Activated CD4-positive, CD25-positive, alpha-beta regulatory T cell treated with anti-CD3 and anti-CD28 coated beads, Interleukin-2, amount 50 U/mL, for 16 hours (primary cell): ENCODE measurements at places on chromosomes 6 and 20.

GRCh38 chr6:110776413-110776812, 38.9 kb downstream of the CDK19 start:
- DNase-seq = no peak

DNA sequence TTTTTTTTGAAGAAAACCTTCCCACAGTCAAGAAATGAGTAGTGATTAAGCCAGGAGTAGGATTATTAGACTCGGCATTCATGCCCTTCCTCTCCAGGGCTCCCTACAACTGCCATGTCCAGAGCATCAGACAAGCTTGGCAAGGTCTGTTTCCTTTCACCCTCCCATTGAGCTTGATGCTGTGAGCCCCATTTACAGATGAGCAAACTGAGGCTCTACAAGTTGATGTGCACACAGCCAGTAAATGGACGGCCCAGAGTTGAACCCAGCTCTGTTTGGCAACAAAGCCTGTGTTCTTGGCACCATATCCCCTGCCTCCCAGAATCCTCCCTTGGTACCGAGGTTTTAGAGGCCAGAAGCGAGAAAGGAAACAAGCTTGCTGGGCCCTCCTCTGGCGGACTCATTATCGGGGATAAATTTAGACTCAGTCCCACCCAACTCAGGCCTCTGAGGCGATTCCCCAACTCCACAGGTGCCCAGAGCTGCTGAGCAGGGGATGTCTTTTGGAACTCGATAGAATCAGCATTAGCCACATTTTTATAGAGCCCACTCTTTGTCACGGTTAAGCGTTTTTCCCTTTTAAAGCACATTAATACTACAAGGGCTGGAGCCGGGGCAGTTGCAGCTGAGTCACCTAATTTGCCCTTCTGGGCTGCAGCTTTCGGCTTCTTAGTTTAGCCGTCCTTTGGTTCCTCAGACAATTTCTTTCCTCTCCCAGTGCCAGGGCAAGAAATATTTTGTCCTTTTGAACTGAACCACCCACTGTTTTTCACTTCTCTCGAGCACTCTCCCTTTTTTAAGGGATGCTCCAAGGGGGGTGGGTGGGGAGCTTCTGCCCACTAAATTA, 23.0 kb upstream of the NFATC2 start:
- no peak for DNase-seq

DNA sequence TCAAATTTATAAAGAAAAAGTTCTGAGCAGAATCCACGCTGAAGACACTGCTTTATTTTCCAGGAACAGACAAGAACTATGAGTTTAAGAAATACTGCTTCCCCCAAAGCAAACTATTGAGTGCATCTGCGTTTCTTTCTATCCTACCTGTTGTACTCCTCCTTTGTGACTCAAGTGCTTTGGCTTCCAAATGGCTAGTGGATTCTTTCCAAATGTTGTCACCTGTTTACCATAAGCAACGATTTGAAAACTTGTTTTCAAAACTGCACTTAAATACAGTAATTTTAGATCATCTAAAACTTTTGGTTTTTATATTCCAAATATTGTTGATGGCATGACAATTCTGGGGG, 9.5 kb downstream of the PXDC1 start:
- DNase-seq = no peak

DNA sequence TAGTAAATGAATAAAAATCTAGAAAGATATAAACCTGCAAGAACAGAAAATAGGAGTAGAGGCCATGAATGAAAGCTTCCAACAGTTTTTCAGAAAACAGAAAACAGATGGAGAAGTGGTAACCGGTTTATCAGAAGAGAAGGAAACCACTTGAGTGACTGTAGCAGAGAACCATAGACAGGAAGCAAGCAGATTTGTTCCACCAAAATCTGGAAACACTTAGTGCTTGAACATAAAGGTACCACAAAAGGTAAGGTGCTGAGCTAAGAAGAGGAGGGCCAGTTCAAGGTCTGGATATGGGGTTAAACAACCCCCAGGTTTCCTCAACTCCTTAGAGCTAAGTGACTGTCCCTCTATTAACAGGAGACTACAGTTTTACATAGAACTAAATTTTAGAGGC, 9.2 kb upstream of the KIAA0319 start:
- no peak for DNase-seq

DNA sequence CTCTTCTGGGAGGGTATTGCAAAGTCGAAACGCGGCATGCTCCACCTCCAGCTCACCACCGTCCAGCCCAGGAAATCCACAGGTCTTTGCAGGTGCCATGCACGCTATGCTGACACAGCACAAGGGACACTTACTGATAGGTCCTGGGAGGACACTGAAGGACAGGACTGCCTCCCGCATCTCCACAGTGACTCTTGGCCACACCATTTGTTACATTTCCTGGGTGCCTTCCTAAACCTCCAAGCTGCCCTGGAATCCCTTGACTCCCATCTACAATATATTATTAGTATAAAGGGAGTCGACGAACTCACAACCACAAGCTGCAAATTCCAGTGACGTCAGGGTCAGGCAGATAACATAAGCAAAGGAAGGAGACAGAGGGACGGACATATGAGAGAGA, 106.9 kb downstream of the JPH2 start:
- DNase-seq = no peak

DNA sequence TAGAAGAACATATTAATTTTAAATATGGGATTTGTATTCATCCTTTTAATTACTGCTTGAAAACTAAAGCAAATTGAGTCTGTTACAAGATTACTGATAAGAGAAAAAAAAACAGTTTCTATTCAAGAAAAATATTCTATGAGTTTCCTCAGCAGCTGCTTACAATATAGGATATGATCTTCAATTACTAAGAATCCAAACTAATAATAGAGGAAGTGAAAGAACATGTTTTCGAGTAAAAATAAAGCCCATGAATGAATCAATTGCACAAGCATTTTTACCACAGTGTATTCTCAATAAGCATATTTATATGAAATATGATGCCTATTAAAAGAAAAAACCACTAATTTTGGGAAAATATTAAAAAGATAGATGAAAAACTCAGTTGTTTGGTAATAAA, 63.4 kb downstream of the AHI1 start:
- no peak for DNase-seq

DNA sequence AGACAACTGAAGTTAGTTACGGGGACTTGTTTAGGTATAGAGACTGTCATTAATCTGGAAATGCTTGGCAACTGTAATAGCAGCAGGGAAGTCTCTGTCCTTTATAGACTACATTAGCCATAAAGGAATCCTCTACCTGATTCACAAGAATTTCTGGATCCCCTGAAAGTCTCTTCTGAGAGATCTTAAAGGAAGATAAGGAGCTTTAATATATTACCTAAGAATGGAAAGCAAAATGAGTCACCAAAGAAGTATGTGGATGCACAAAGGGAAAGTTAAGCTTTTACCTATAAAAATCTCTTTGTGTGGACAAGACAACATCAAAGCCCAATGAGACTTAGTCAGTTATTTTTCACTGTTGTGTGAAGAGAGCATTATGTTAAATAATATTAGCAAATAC, 92.2 kb upstream of the RSPO3 start:
- no peak for DNase-seq

- DNase-seq = no peak
These were observed 571.5 kb upstream of the CDH4 start for GRCh38 chr20:60680554-60680953.

DNA sequence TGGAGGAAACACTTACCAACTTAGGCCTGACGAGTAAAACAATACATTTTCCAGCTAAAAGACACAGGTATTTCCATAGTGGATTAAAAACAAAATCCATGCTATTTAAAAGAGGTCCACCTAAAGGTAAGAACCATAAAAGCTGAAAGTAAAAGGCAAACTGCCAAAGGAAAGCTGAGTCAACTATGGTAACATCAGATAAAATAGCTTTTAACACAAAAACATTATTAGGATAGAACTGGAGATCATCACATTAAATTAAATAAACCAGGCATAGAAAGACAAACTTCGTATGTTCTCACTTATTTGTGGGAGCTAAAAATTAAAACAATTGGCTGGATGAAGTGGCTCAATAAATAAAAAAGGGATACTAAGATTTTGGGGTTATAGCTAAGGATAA, 166.8 kb upstream of the SLC22A16 start:
- no peak for DNase-seq

GRCh38 chr6:30399390-30400058, 54.6 kb downstream of the RPP21 start:
- no peak for DNase-seq

GRCh38 chr6:73391675-73392074, 3.0 kb upstream of the DDX43 start:
- DNase-seq = no peak

DNA sequence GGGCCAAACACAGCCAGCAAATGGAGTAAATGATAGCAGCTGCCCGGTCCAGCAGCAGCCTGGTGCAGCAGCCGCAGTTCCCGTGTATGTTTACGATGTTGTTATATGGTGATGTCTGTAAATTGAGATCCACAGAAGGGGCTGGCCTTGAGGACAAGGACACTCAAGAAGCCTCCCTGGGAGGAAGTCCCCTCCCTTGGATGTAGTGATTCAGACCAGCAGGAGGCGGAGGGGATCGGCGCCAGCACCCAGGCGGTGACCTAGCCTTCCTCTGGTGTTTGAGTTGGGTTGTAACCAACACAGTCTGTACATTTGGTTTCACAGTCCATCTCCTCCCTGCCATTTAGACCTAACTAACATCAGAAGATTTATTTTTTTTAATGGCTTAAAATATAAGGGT, 187.8 kb downstream of the SYNDIG1 start:
- no peak for DNase-seq
